ENCODE measurements at places on chromosomes 11 and 22.

DNA sequence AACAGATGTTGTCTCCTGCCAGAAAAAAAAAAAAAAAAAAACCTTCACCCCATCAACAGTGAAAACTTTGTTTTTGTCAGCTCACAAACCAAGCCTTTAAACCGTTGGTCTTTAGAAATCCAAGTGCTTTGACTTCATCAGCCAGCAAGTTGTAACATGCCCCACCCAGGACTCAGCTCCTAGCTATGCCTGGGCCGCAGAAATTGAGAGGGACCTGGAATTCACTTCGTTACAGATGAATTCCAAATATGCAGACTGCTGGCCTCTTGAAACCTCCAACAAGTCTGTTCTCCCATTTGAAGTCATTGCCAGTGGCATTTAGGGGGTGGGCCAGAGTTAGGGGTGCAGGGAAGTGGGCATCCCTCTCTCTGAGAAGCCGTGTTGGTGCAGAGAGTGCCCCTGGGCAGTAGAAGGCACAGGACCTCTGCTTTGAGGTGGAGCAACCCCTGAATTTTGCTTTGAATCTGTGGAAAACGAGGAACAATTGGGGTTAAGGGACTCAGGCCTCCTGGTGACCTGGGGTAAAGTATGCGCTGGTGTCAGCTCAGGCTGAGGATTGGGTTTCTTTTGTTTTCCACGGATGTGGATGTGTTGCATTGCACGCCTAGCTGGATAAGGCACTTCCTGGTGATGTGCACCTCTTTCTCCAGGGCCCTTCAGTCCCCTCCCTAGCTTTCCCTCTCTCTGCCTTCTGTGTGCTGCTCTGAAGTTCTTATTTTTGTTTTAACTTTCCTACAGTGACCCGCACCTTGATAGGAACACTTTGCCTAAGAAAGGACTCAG is 109.5 kb downstream of the DBX1 start:
- no peak for DNase-seq

GRCh38 chr11:128607819-128608218 is 20.5 kb upstream of the ETS1 start:
- DNase-seq = no peak

- DNase-seq = peak; percentile 87
Measured at GRCh38 chr22:43263645-43264514, 76.9 kb upstream of the TTLL12 start.

DNA sequence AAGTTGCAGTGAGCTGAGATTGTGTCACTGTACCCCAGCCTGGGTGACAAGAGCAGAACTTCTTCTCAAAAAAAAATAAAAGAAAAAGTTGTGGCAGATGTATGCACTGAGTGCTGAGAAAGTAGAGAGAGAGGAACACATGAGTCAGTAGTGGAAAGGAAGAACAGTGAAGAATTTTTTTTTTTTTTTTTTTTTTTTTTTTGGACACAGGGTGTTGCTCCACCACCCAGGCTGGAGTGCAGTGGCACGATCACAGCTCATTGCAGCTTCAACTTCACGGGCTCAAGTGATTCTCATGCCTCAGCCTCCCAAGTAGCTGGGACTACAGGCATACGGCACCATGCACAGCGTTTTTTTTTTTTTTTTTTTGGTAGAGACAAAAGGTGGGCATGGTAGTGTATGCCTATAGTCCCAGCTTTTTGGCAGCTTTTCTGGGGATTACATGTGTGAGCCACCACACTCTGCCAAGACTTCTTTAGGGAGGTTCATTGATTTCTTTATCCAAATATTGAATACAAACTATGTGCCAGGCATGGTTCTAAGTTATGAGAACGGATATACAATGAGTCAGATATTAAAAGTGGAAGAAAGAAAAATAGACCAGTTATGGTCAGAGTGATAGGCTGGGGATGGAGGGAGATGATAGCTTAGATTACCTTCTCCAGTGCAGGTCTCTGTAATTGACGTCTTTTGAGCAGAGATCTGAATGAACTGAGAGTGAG is 62.0 kb downstream of the YAP1 start:
- DNase-seq = no peak

DNA sequence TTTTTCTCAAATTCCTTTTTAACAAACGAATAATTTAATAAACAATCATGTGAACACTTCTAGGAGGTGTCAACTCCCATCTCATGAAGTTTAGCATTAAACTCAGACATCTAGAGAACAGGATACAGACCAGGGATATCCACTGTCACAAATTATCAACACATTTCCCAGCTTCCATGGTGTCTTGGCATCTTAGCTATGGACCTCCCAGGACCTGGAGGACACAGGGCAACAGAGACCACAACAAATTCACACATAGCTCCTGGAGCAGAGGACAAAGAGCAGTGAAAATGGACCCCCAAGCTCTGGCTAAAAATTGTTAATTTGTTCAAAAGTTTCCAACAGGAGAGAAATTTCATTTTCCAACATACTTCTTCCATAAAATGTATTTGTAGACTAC is 102.2 kb downstream of the SGSM3 start:
- no peak for DNase-seq

DNA sequence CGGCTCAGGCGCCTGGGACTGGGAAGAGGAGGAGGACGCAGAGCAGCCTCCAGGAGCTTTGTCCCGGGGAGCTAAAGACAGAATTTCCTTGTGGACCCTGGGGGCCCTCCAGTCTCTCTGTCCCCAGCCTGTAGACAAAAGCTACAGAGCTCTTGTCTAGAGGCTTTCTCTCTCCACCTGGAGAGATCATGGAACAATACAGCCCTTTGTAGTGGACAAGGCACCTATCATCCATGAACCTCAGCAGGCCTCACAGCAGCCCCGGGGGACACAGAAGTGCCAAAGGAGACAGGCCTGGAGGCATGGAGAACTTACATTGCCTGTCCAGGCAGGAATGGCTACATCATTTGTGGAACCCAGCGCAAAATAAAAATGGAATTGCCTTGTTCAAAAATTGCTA is 55.7 kb upstream of the TTLL12 start:
- DNase-seq = no peak

DNA sequence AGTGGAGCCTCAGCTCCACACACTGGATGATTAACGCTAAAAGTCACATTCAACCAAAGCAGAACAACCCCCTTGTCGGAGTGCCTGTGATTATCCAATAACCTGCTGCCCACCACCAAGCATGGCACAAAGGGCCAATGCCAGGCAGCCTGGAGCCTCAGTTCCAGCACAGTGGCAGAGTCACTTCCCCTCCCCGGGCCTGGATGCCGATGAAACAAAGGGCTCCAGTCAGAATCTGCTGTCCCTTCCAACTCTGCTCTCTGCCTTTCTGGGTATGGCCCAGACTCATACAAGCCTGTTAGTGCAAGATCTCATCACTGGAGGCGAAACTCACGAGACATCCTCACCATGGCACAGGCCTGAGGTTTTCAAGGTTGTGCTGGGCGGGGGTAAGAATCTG is 52.1 kb downstream of the CLTCL1 start:
- DNase-seq = no peak

- DNase-seq = no peak
Measured at GRCh38 chr11:110331626-110332025, 35.2 kb upstream of the RDX start.

- DNase-seq = peak; percentile 54
Measured at GRCh38 chr11:60950933-60951605, 907 bp downstream of the SLC15A3 start.

- no peak for DNase-seq
Measured at GRCh38 chr11:102575012-102575411, 44.5 kb upstream of the MMP7 start.

DNA sequence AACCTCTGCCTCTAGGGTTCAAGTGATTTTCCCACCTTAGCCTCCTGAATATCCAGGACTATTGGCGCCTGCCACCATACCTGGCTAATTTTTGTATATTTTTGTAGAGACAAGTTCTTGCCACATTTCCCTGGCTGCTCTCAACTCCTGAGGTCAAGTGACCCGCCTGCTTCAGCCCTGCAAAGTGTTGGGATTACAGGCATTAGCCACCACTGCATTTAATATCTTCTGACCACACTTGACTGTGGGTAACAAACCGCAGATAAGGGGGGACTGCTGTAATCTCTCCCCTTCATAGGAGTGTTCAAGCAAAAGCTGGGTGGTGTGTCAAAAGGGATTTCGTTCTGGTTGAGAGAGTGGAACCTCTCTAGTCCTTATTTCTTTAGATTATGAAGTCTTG is 53.4 kb downstream of the GRAMD1B start:
- DNase-seq = no peak

DNA sequence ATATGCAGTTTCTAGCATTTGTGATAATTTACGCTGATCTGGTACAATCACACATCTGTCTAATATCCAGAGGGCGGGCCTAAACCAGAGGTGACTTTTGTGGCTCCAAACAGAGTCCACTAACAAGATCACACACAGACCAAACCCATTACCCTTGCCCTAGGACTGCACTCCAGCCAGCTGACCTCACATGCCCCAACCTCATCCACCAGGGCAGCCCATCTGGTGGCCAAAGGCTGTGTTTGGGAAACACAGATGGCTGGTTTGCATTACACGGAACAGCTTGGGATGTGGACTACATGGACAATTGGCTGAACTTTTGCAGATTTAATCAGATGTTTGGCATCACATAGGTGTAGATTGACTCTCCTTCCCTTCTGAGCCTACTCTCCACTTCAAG is 228.2 kb downstream of the GRIK4 start:
- DNase-seq = no peak

DNA sequence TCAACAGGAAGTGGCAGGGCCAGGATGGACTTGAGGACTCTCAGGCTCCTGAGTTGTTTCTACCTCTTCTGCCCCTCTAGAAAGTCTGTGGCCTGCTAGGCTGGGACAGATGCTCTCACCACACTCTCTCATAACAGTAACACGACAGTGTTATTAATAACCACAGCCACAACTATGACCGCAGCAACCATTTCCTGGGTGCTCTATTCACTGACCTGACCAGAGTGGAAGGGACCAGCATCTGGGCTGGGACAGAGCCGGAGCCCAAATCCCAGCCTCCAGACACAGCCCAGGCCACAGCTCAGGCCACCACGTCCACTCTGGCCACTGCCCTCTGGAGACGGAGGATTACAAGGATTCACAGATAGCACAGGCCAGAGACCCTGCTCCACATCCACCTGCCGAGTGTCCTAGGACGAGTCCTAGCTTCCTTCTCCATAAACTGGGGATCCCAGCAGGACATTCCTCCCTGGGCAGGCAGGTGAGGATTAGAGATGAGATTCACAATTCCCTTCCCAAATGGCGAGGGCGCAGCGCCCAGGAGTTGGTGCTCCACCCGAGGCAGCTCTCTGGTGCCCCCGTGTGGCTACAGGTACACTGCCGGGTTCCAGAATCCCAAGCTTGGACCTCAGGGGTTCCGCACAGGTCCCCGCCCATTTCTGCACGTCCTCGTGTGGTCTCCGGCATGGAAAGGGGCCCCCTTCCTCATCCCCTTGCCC is 7.1 kb downstream of the PNPLA5 start:
- peak; percentile 74 for DNase-seq

DNA sequence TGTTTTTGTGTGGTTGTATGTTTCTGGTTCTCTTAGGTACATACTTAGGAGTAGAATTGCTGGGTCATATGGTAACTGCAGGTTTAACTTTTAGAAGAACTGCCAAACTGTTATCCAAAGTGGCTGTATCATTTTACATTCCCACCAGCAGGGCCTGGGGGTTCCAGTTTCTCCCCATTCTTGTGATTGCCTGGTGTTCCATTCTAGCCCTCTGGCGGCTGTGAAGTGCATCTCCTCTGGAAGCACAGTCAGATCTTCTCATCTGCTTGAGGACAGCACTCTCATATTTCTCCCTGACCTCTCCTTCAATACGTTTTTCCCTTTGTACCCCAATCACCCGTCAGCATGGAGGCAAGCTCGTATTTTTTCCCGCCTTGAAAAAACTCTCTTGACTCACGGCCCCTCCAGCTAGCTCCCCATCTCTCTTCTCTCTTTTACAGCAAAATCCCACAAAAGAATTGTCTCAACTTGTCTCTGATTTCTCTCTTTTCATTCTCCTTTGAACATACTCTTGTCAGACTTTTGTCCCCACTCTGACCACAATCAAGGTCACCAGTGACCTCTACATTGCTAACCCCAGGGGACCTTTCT is 56.8 kb upstream of the THY1 start:
- peak; percentile 3 for DNase-seq

GRCh38 chr11:56890584-56891305 is 98.0 kb upstream of the OR5AK2 start:
- DNase-seq = no peak
